ENCODE measurements at places on chromosomes 3 and 15.

- DNase-seq, result no peak
These were observed 40.0 kb upstream of the CMSS1 start for GRCh38 chr3:99777708-99778107.

- DNase-seq, result no peak
These were observed 89.0 kb downstream of the BDH1 start for GRCh38 chr3:197466586-197467399.

DNA sequence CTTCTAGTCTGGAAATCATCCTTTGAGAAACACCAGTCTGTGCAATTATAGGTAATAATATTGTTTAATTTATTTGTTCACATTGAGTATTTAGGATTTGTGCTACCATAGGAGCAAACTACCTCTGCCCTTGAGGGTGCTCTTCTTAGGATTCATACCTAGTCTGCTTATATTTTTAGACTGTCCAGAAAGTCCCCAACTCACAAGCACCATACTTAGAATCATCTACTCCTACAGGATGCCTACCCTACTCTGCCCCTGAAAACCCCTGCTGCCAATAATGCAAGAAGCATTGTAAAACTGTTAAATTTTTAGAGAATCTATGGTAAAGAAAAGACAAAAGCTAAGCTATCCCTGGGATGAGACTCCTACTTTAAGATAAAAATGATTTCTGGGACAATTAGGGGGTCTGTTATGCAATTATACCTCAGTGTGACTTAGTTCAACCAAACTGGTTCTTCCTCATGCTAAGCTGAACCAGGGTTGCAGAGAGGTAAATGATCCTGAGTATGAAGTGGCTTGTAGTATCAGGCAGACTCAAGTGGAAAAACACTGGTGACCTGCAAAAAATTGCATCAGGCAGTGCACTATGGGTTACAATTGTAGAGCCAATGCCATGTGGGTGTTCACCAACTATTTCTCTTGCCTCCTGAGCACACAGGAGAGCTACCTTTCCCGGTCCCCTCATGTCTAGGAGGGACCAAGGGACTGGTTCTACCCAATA, 133.3 kb downstream of the TNIK start:
- no peak for DNase-seq

GRCh38 chr3:171781711-171782127, 28.6 kb downstream of the PLD1 start:
- no peak for DNase-seq

- no peak for DNase-seq
These were observed 17.0 kb downstream of the TM4SF18 start for GRCh38 chr3:149316437-149316836.

DNA sequence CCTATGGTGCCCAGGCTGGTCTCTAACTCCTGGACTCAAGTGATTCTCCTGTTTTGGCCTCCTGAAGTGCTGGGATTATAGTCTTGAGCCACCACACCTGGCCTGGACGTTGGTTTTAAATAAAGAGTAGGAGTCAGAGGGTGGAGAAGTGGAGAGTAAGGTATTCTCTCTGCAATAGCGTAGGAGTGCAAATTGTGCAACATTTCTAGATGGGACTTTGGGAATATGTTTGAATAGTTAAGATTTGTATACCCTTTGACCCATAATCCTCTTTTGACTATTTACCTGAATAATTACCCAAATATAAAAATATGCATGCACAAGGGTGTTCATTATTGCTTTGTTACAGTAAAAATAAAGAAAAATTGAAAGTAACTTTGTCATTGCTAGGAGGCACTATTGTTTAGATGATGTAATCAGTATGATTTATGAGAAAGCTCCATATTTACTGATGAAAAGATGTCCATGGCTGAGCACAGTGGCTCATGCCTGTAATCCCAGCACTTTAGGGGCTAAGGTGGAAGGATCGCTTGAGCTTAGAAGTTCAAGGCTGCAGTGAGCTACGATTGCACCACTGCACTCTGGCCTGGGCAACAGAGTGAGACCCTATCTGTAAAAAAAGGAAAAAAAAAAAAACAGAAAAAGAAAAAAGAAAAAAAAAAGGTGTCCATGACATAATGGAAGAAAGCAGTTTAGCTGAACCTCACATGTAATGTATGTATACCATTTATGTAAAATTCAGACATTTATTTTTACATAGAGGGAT, 15.1 kb upstream of the XYLB start:
- DNase-seq, result no peak

Measured in activated T-cell treated with anti-CD3 and anti-CD28 coated beads for 4 hours (primary cell).